ENCODE measurements at places on chromosomes 12 and 14.

GRCh38 chr12:121787063-121788025 is 6.1 kb downstream of the RHOF start:
- DNase-seq = no peak

GRCh38 chr14:79334272-79334671 is 877.0 kb downstream of the DIO2 start:
- no peak for DNase-seq

DNA sequence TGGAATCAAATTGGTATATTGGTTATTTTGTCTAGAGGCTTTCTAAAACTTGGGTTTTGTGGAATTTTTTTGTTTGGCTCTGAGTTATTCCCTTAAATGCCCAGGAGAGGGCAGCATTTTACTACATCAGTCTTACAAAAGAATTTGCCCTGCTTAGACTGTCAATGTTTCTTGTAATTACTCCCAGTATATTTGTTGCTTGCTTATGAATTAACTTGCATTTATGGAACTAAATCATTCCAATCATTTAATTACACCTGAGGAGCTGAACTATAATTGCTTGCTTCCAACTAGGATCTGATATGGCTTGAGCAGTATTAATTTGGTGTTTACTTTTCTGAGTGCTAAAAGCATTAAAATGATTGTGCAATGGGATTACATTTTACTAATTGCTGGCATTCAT is 48.7 kb downstream of the MIPOL1 start:
- DNase-seq = no peak

DNA sequence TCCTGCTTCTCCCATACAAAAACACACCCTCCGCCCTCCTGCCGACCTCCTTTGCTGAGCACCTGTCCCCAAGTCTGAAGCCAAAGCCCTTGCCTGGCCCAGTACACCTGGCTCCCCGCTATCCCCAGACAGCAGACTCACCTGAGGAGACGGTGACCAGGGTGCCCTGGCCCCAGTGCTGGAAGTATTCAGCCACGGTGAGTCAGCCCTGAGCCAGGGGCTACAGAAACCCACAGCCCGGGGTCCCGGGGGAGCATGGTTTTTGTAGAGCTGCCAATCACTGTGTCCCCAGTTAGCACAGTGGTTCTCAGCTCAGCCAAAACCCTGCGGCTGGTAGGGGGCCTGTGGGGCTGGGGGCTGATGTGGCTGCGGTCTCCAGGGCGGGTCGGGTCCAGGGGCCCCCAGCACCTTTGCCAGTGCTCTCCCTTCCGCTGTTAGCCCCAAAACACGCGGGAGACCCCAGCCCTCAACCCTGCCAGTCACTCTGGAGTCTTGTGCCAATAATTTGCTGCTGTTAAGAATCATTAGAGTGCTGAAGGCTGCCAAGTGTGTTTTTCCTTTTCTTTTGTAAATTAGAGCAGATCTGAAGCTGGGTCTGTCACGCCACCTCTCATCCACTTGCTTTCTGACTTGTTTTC is 339.0 kb downstream of the TMEM121 start:
- no peak for DNase-seq

DNA sequence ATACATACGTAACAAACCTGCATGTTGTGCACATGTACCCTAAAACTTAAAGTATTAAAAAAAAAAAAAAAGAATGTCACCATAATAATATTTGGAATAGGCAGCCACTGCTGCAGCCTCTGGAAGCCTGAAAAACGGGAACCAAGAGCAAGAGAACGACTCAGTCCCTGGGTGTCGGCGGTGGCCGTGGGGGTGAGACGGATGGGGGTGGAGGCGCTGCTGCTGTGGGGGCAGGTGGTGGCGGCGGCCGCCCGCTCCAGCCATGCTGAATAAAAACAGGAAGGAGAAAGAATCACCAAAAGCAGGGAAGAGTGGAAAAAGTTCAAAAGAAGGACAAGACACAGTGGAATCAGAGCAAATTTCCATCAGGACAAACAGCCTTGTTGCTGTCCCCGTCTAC is 46.9 kb downstream of the ZFYVE21 start:
- no peak for DNase-seq

DNA sequence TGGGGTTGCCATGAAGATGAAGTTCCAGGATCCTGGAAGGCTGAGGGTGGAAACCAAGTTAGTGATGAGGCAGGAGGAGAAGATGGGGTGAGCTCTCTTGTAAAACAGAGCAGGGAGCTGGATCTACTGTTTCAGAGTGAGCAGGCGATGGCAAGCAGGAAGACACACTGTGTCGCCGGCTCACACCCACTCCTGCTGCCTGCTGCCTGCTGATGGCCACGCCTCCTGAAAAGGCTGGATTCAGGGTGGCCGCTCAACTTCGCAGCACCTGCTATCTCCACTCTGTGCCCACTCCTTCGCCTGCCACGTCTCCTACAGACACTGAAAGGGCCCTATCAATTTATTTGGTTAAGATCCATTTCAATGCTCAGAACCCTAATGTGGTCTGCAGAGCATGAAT is 96.1 kb downstream of the RBM19 start:
- DNase-seq = no peak

DNA sequence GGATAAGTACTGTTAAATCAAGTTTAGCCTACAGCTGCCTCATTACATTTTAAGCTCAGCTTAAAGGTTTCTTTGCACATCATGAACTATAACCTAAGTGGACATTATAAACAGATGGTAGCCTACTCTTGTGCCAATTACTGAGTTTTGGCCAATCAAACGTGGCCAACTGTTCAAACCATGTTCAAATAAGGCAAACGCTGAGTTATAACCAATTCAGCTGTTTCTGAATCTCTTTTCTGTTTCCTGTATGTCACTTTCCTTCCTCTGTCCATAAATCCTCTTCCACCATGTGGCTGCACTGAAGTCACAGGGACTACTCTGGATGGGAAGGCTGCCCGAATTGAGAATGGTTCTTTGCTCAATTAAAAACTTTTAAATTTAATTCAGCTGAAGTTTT is 98.4 kb downstream of the BCAT1 start:
- no peak for DNase-seq

DNA sequence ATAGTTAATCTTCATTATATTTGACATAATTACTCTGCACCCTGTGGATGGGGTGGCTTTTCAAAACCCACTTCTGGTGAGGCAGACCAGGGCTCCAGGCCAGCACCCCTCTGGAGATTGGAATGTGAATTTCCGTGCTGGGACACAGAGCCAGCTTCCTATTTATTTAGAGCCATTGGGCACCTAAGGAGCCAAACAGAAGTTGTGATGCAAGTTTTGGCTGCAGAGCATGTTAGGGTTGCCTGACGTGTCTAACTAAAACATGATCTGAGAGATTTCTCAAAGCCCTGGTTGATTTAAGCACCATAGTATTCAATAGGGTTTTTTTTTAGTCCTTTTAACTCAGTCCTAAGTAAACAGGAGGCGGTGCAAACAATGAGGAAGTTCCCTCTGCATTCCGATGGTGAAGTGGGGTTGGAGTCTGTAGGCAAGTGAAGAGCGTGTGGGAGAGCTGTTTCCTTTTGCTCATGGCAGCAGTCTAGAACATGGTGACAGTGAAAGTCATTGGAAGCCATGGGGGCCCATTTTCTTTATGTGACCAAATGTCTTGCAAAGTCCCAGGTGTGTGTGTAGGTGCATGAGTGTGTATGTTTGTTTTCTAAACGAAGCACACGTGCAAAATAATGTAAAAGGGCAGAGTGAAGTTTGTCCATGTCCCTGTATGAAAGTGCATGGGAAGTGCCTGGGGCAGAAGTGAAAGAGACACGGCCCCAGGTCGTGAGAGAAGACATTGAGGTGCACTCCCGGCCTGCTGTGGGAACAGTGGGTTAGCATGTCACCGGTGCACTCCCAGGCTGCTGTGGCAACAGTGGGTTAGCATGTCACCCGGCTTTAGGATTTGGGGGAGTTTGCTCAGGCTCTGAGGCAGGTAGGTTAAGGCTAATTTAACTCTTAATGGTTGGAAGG is 117.7 kb downstream of the PRKCH start:
- DNase-seq = no peak

GRCh38 chr12:31021809-31022494 is 51.7 kb upstream of the DDX11 start:
- DNase-seq = no peak

- DNase-seq = no peak
Observed at GRCh38 chr12:117377758-117378157, 16.3 kb upstream of the NOS1 start.

DNA sequence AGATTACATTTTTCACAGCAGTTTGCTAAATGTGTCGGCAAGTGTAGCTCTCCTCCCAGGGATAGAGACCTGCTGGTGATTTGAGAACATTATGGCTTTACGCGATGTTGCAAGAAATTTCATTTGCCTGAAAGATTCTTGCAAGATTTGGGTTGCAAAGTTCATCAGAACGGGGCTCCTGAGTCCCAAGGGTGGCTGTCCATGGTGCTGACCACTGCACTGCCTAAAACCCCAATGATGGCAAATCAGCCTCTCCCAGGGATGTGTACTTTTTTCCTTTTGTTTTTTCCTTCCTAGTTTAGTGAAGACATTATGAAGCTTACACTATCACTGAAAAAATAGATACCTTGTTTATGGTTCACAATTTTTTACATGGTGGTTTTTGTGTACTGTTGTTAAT is 85.4 kb downstream of the WSCD2 start:
- DNase-seq = no peak

- no peak for DNase-seq
Observed at GRCh38 chr12:77615332-77615731, 215.4 kb upstream of the NAV3 start.

DNA sequence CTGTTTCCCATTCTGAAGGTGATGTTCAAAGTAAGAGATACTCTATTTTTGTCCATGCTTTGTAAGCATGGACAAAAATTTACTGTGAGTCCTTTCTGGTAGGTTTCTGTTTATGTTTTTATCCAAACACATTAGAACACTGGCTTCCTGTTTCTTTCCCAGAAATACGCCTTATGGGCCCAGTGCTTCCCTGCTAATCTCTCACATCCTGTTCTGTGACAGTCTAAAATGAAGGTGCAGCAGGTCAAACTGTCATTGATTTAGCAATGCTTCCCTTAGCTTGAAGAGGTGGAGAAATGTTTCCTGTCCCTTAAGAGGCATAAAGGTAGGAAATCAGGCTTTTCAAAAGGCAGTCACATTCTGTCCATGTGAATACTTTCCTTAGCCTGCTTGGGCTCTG is 305.6 kb downstream of the RPS29 start:
- no peak for DNase-seq

GRCh38 chr12:119749666-119750065 is 81.7 kb downstream of the PRKAB1 start:
- DNase-seq = no peak

DNA sequence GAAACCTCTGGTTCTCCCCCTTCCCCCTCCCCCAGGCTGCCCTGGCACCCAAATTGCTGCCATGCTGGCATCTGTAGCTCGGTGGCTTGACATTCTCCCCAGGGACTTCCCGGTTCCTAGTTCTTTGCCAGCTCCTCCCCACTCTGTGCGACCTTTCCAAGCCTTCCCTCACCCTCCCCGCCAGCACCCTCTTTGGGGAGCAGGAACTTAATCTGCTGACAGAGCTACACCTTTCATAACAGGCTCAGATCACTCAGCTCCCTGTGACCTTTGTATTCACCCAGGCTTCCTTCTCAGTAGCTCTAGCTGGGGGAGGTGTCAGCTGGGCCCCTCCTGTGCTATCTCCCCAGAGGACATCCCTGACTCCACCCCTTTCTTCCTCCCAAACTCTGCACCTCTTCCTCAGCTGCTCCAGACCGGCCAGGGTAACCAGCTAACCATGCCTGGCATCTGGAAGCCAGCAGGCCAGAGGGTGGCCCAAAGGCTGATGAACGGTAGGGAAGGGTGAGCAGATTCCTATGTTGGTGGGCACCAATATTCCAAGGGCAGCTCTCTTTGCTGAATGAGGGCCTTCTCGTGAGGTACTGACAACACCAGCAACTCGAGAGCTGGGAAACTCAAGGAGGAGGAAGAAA is 1.8 kb upstream of the COX14 start:
- no peak for DNase-seq

- DNase-seq = no peak
Observed at GRCh38 chr12:131915823-131916222, 13.3 kb upstream of the PUS1 start.

- no peak for DNase-seq
Observed at GRCh38 chr12:41049033-41049432, 139.1 kb upstream of the PDZRN4 start.

Measured in stimulated activated CD8-positive, alpha-beta memory T cell treated with anti-CD3 and anti-CD28 coated beads, Interleukin-7, amount 100 ng/mL, for 4 hours (primary cell).